ENCODE measurements at places on chromosomes 12 and 14.

DNA sequence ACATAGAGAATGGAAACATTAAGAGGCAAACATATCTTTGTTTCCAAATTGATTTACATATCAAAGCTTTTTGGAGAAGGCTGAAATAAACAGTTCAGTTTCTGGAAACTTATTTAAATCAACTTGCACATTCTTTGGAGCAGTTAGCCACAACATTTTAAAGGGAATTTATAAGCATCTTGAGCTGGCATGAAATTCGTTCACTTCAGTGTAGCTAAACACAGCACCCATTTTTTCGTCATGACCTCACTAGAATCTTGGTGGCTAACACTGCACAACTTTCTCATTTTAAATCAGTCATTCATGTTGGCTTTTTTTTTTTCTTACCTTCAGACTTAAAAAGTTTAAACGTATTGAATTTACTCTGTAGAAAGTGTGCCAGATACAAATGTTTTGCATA, 1139.9 kb upstream of the FLRT2 start:
- no peak for DNase-seq

GRCh38 chr14:53450871-53451270, 297.7 kb upstream of the DDHD1 start:
- DNase-seq = no peak

DNA sequence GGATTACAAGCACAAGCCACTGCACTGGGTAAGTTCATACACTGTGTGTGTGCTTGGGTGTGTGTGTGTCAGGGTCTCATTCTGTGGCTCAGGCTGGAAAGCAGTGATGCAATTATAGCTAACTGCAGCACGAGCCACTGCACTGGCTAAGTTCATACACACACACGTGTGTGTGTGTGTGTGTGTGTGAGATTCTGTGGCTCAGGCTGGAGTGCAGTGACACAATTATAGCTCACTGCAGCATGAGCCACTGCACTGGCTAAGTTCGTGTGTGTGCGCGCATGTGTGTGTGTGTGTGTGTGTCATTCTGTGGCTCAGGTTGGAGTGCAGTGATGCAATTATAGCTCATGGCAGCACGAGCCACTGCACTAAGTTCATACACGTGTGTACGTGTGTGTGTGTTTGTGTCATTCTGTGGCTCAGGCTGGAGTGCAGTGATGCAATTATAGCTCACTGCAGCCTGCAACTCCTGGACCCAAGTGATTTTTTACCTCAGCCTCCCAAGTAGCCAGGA, 85.4 kb downstream of the HECTD1 start:
- DNase-seq = no peak

DNA sequence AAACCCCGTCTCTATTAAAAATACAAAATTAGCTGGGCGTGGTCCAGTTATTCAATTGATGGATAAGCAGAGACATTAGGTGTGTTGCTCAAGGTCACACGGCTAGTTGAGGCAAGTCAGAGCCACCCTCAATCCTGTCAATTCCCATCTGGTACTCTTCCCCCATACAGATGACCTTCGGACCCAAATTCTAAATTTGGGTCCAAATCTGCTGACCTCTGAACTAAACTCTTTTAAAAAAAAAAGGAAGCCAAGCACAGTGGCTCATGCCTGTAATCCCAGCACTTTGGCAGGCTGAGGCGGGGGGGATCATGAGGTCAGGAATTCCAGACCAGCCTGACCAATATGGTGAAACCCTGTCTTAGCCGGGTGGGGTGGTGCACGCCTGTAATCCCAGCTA, 23.9 kb downstream of the GCN1 start:
- no peak for DNase-seq

GRCh38 chr12:125852116-125852515, 786.9 kb downstream of the AACS start:
- no peak for DNase-seq
